ENCODE measurements at places on chromosomes 11 and 22. TPM values are rescaled to one million over a fixed set of nuclear protein-coding genes. Genes with fewer than 3 reads are reported as not detected.

Gene KCNJ11
- 6.8 TPM for total RNA-seq

Gene TRPM5
- not detected for total RNA-seq

Gene PYGM
- total RNA-seq = 0.69 TPM

Gene OR2AT4
- total RNA-seq = not detected

Gene OR51I1
- total RNA-seq = not detected

Gene HOATZ
- not detected for total RNA-seq

Gene ANO5
- 1.9 TPM for total RNA-seq

Gene RTN4RL2
- 80.4 TPM for total RNA-seq

Gene SMTNL1
- not detected for total RNA-seq

Gene MS4A6E
- not detected for total RNA-seq

Gene ZC3H12C
- total RNA-seq = 5.8 TPM

Gene HBG1
- total RNA-seq = not detected

Gene CCDC81
- total RNA-seq = 0.17 TPM

Gene ZNF214
- total RNA-seq = 0.86 TPM

Gene LRFN4
- total RNA-seq = 105 TPM

Gene C11orf97
- not detected for total RNA-seq

Gene CST6
- not detected for total RNA-seq

Gene PIWIL4
- total RNA-seq = 0.12 TPM

Gene OR9G4
- total RNA-seq = not detected

Gene SLC15A3
- not detected for total RNA-seq
